Stimulated activated CD4-positive, alpha-beta T cell treated with anti-CD3 and anti-CD28 coated beads, TNF-alpha, amount 100 ng/mL, for 24 hours (primary cell): ENCODE measurements at places on chromosomes 2 and 18.

DNA sequence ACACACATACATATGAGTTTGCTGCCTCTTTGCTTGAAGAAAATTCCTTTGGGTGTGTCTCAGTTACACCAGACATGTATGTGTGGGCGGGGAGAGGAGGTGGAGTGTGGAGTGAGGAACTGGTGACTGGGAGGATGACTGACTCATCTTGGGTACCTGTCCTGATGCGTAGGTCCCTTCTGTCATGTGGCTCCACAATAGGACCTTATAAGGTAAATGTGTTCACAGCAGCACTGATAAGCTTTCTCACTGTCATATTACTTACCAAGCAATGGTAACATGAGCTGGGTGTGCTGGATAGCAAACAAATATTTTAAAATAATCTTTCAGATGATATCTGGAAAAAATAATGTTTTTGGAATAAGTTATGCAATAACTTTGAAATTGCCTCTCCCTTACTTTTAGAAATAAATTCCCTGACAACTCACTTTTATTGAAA is 45.1 kb downstream of the SLC9A2 start:
- peak; percentile 56 for DNase-seq

DNA sequence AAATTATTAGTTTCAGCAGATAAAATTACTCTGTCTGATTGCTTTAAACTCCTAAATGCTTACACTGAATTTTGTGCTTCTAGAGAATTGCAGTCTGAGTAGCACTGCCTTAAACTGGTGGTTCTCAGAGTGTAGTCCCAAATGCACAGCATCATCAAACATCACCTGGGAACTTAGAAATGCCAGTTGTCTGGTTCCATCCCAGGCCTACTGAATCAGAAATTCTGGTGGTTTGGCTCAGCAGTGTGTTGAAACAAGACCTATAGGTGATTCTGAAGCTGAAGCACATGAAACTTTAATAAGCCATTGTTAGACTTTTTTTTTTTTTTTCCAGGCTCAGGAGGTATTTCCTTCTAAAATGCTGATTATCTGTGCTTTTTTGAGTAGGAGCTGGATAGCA is 22.0 kb downstream of the EPC2 start:
- no peak for DNase-seq

DNA sequence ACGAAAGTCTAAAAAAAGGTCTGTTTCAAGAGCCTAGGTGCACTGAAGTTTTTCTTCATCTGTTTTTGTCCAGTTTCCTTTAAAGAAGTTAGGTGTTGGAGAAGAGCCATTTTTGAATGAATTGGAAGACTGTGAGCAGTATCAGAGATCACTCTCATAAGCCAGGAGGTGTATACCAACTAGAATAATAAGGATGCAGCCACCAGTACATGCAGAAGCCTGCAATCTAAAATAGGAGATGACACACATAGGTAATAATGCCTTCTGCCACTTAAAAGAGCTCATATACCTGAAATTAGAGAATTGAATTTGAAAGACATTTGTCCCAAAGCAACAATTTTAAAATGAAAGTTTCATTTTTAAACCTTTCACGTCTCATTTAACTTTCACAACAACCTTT is 81.7 kb downstream of the RBMS1 start:
- no peak for DNase-seq

DNA sequence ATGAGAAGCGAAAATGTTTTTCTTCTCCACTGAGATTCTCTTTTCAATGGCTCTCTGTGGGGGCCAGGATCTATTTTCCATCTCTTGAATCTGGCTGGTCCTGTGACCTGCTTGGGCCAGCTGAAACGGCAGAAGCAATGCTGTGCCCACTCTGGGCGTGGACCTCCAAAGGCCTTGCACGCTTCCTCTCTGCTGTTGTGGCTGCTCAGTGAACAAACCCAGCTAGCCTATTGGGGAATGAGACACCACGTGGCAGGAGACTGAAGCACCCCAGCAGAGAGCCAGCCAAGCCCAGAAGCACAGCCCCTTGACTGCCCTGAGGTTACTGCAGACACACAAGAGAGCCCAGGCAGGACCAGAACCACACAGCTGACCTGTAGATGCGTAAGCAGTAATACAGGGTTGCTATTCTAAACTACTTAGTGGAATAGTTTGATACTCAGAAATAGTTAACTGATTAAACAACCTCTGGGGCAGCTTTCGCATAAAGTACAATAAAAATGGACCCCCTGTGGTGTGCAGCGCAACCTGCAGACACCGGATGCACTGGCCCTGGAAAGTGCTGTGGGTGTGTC is 221.7 kb upstream of the SH3BP4 start:
- DNase-seq = no peak

- DNase-seq = no peak
Measured at GRCh38 chr2:44056947-44057346, 61.2 kb upstream of the LRPPRC start.

GRCh38 chr2:215361876-215362561 is 50.2 kb downstream of the ATIC start:
- DNase-seq = no peak

DNA sequence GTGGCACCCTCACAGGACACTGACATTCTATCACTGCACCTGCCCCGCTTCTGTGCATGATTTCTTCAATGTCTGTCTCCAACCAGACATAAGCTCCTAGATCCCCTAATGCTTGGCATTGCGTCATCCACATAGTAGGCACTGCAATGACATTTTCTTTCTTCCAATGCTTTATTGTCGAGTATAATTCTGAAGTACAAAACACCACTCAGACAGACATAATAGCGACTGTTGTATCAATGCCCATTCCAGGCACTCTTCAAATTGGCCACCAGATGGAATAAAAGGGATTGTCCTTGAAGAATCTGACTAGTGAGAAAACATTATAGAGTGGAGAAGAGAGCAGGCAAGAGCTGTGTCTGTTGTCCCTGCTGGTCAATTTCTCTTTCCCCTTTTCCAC is 89.0 kb downstream of the LPIN1 start:
- no peak for DNase-seq

DNA sequence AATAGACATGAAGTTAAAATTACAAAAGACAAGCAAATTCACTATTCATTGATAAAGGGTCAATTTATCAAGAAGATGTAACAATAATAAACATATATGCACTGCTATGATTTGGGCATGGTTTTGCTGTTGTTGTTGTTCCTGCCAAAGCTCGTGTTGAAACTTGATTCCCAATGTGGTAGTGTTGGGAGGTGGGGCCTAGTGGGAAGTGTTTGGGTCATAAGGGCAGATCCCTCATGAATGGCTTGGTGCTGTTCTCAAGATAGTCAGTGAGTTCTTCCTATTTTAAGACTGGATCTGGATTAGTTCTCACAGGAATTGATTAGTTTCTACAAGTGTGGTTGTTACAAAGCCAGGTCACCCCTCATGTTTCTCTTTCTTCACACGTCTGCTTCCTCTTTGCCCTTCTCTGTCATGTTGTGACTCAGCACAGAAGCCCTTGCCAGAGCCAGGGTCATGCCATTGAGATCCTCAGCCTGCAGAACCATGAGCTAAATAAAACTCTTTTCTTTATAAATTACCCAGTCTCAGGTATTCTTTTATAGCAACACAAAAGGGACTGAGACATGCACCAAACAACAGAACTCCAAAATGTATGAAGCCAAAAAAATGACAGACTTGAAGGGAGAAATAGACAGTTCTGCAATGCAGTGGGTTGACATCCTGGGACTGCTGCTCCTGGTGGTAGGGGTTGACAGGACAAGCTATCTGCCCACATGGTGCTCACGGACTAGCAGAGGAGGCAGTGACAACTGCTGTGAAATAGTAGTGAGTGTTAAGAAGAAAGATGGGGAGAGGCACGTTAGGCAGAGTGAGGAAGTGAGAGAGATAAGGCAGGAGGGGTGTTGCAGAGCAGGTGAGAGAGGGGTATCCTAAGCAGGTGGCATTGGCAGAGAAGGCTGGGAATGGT is 18.6 kb upstream of the SKA1 start:
- DNase-seq = no peak

DNA sequence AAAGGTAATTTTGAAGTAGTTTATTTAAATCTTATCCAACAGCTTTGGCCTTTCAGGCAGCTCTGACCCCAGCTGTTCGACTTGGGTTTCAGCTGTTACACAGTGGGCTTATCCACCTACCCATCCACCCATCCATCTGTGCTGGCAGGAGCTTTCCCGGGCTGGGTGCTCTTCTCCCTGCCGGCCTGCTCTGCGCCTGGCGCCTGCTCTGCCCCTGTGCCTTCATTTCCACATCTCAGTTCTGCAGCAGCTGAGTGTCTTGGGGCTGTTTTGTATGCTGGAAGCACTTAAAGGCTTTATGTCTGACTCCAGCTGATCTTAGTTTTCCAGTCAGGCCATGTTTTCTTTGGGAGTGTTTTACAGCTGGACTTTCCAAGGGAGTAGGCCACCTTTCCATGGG is 24.2 kb downstream of the LDLRAD4 start:
- DNase-seq = no peak

GRCh38 chr18:79692886-79693285 is 13.3 kb downstream of the CTDP1 start:
- DNase-seq = no peak

DNA sequence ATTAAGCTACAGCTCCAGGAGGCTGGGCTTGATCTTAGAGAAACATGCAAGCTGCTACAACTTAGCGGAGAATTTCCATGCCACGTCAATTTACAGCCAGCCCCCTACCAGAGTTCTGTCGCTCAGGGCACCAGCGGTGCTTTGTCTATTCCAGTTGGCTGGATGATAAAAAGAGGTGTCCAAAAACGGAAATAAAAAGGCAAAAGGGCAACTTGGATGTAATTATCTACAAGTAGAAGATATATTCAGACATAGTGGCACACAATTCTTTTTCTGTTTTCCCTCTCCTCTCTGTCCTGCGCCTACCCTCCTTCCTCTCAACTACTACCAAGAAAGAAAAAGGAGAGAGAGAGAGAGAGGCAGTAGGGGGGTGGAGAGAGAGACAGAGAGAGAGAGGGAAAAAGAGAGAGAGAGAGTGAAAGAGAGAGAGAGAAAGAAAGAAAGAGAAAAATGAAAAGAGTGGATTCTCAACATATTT is 363 bp upstream of the RFTN2 start:
- no peak for DNase-seq

GRCh38 chr2:238358769-238359168 is 38.5 kb downstream of the TRAF3IP1 start:
- no peak for DNase-seq

DNA sequence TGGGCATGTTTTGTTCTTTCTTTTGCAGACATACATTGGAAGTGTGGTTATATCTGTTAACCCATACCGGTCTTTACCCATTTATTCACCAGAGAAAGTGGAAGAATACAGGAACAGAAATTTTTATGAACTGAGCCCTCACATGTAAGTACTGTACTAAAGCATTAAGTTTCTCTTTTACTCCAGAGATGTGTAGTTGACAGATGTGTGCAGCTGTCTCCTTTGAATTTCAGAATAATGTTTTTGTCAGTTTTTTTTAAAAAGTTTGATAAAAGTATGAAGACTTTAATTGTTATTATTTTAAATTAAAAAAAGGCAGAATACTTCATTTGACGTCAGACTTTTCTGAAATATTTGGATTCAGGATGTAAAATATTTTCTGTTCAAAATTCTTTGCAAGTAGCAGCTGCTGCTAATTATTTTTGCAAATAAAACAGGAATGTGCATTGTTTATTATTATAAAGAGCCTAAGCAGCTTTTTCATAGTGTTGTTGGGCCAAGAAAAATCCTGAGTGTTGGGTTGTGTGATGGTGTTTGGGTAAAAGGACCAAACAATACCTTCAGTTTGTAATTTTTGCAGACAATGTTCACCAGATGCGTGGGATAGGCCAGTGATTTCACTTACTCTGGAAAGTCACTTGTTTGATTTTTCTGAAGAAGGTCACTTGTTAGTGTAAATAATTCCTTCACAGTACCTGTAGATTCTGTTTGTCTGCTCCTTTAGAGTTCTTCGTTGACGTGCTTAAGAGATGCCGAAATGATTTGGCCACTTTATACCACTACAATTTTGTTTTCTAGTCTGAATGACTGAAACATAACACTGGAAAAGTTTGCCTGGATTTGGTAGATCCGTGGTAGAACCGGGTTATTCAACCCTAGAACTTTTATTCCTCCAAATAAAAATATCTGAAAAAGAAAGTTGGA is 51.1 kb downstream of the MYO1B start:
- DNase-seq = no peak

- DNase-seq = no peak
Measured at GRCh38 chr18:79644666-79645057, 34.9 kb upstream of the CTDP1 start.

DNA sequence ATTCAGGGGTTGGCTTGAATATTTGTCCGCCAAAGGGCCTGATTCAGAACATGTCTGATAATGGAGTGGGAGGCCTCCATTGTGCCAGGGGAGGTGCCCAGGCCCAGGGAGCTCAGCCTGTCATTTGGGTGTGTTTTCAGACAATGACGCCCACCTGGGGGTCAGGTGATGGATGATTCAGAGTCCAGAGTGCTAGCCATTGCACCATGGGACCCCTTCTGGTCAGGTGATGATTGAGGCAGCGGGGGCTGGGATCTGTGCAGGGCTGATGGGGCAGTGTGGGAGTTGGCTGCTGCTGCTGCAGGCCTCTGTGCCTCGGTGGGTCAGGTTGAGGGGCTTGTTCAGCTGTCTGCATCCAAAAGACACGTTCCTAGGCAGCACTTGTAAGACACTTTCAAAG is 8.3 kb upstream of the ARHGEF4 start:
- no peak for DNase-seq

DNA sequence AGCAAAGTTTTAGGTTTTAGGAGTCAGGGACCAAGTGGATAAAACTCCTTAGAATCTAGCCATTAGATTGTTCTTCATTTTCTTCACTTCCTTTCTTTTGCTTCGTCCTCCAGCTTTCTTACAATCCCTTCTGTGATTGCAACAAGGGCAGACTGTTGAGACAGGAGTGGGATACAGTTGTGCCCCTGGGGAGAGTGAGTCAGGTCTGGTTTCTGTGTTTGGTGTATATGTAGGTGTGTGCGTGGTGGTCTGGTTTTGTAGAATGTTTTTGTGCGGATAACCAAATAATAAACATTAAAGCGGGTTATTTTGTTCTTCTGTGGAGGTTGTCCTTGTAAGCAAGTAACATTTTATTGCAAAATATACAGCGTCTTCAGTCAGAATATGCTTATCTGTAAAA is 7.3 kb downstream of the INSIG2 start:
- no peak for DNase-seq

DNA sequence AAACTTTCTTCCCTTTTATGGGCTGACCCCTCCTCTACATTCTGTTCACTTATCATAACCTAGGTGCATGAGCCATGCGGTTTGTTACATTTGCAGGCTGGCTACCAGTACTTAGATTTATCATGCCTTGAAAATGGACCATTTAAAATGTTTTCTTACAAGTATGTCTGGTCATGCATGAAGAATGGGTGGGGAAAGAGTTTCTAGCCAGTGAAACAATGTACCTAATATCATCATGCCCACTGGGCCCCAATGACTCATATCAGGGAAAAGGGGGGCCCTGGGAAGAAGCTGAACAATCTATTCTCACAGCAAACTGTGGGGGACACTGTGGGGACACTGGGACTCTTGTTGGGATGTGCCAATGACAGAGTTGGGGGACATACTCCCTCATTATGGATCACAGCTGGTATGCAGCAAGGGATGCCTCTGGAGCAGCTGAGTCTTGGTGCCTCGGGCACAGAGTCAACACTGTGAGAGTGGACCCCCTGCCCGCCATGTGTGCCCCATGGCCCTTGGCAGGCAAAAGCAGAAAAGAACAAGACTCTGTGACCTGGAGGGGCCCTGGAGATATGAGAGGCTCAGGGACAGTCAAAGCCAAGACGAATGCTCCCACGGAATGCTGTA is 156.3 kb downstream of the ZNF516 start:
- DNase-seq = no peak

GRCh38 chr2:206585335-206585734 is 57.0 kb upstream of the FAM237A start:
- DNase-seq = no peak
